ENCODE measurements at places on chromosomes 3 and 15. TPM values are rescaled to one million over a fixed set of nuclear protein-coding genes. Genes with fewer than 3 reads are reported as not detected.

Gene TNIK
- 24.9 TPM for total RNA-seq

Gene C3orf33
- total RNA-seq = 2.9 TPM

Gene ABI3BP
- total RNA-seq = 53.3 TPM

Gene PAQR5
- total RNA-seq = 0.09 TPM

Gene RTF1
- total RNA-seq = 16.3 TPM
